Inflammatory macrophage (primary cell): ENCODE measurements at places on chromosomes 3 and 15.

- peak; percentile 88 for DNase-seq
Observed at GRCh38 chr3:188947401-188948280, 224.1 kb upstream of the TPRG1 start.

DNA sequence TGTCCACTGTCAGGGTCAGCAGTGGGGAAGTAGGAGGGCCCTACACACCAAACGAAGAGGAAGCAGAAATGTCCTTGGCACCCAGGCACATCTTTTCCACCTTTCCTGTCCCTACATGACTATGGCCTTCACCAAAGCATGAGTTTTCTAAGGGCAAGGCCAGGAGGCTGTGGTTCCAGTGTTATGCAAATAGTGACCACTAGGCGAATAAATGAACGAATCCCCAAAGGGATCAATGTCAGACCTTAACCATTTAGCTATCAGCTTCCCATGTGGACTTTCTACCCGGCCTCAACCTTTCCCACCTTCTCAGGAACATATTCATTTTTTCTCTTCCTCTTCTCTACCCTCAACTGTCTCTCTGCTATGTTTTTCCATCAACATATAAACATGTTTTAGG lies 63.1 kb downstream of the NTRK3 start:
- DNase-seq = no peak

- no peak for DNase-seq
Observed at GRCh38 chr15:66046751-66047150, 177.5 kb downstream of the RAB11A start.

- DNase-seq = no peak
Observed at GRCh38 chr3:41190509-41191284, 8.6 kb upstream of the CTNNB1 start.

- DNase-seq = no peak
Observed at GRCh38 chr15:41347236-41347635, 14.6 kb downstream of the NUSAP1 start.

- DNase-seq = no peak
Observed at GRCh38 chr3:17802950-17803349, 60.5 kb upstream of the TBC1D5 start.

DNA sequence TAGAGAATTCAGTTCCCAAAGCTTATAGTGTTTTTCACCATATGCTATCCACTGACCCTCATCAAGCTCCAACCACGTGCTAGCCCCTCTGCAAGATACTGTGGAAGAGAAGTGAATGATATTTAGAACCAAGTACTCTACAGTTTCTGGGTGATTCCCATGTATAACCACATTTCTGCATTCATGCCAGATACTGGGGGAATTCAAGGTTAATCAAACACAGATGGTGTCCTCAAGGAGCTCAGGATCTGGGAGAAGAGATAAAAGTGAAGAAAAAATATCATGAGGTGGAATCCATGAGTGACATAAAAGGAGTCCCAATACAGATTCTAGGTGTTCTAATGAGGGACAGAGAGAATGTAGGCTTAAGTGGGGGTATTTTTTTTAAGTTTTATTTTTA lies 195.8 kb downstream of the FHIT start:
- no peak for DNase-seq

DNA sequence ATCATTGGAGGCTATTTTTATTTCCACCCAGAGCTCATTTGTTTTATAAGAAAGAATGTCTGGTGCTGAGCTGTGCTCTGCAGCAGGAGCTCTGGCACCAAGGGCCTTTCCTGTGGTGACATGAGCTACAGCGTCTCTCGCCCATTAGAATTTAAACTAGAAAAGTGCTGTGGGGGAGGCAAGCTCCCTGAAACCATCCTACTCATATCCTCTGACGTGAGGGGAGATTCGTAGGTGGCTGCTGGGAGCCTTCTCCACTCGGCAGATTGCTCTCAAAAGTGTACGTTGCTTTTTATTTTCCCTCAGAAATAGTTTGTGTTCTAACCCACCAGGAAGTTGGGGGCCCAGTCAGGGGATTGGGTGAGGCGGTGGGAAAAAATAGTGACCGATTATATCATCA lies 76.3 kb upstream of the ARHGEF3 start:
- peak; percentile 92 for DNase-seq

DNA sequence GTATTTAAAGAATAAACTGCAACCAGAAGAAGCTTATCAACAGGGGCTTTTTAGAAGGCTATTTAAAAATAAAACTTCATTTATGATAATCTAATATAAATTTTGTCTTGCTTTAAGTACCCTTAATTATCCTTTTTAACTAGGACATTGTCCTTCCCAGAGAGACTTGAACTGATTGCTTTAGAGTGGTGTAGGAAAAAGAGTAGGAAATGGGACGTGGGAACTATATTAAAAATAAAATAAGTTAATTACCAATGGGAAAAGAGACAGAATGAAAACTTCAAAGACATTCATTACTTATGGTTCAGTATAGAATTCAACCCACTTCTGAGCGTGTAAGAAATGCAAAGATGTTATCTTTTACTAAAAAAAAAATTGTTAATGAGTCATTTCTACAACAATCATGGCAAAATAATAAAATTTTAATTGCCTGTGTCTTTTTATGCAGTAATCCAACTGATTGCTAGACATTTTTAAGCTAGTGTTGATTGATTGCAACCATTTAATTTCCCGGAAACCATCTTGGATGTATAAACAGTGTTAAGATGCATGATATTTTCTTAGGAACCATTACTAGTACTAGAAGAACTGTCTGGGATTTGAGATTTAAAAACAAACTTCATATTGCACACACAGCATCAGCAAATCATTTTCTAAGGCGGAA lies 298.8 kb upstream of the UMPS start:
- DNase-seq = no peak

DNA sequence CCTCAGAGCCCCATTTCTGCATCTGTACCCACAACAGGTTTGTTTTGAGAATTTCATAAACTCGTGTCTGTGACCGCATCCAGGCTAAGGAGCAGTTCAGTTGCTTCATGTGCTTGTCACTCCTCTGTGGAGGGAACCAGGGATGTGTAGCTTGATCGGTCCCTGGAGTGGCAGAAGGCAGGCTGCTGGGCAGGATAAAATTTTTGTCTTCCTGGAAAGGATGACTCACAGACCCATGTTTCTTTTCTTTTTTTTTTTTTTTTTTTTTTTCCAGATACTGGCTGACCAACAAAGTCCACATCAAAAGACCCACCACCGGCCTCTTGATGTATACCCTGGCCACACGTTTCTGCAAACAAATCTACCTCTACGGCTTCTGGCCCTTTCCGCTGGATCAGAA lies 70.1 kb downstream of the ST8SIA2 start:
- no peak for DNase-seq

GRCh38 chr3:186219211-186219638 lies 110.3 kb upstream of the ETV5 start:
- DNase-seq = no peak

DNA sequence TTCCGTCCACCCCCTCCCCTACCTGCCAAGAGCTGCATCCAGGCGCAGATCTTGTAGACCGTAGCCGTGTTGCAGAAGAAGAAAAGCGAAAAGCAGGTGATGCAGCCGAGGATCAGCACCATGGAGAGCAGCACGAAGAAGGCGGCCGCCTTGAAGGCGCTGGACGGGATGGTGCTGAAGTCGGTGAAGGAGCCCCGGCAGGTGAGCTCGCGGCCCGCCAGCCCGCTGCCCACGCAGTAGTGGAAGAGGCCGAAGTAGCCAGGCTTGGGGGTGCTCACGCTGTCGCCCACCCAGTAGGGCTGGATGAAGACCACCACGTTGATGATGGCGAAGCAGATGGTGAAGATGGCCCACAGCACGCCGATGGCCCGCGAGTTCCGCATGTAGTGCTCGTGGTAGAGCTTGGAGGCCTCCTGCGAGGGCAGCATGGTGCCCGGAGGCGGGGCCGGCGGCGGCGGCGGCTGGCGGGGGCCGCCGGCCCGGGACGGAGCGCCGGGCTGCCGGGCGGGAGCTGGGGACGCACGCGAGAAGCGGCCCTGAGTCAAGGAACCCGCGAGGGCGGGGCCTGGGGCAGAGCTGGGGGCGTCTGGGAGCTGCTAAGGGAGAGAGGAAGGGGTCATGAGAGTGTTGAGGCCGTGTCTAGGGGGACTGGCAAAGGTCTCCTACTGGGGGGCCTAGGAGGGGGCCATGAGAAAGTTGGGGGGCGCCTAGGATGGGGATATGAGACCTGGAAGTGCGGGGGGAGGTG lies 1.2 kb downstream of the LHFPL4 start:
- DNase-seq = no peak

GRCh38 chr3:139173372-139174108 lies 128.8 kb upstream of the PRR23C start:
- no peak for DNase-seq

GRCh38 chr15:92922418-92923002 lies 22.4 kb downstream of the CHD2 start:
- DNase-seq = no peak

- no peak for DNase-seq
Observed at GRCh38 chr3:81778678-81779182, 17.3 kb upstream of the GBE1 start.

- no peak for DNase-seq
Observed at GRCh38 chr3:85939074-85939482, 980.3 kb downstream of the CADM2 start.

DNA sequence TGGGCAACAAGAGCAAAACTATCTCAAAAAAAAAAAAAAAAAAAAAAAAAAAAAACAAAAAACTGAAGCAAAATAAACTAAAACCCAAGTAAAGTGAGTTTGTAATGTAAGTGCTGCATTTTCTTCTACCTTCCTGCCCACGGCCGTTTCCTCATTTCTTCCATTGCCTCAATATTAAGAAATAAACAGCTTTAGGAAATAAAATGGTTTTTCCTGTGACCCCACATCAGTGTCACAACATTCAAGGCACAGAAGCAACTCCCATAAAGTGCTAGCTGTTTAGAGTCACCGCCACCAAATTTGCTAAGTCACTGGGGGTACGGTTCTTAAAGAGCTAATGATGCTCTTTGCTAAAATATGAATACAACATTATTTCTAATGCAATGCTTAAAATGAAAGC lies 3.3 kb downstream of the PKM start:
- peak; percentile 90 for DNase-seq

DNA sequence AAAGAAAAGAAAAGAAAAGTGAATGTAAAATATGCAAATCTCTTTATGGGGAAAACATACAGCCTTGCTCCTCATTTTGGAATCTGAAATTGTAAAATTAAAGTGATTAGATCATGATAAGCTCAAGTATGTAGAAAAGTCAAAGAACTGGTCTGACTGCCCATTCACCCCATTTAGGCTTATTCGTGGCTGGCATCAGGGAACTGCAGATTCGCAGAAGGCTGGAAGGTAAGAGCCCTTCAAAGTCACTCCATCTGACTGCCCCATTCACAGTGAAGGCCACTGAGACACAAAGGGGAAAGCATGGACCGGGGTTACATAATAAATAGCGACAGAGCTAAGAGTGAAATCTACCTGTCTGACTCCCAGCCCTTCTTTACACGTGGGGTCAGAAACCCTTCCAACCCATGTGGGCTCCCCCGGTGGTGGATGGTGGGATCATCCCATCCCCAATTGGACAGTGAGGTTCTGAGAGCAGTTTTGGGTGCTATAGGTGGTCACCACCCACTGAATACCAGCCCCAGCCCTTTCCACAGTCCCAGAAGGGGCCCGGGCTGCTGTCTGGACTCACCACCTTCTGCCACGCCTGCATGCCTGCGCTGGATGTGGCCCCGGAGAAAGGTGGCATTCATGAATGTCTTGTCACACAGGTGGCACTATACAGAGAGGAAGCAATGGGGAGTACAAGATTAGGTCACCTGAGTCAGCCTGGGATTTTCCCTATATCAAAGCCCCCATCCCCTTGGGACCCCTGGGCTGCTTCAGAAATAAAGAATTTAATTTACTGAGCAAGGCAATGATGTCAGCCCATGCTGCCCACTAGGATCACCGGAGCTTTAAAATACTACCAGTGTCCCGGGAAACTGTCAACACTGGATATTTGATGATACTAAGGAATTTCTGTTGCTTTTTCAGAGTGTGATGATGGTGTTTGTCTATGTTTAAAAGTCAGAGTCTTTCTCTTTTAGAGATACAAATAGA lies 17.9 kb downstream of the DZIP1L start:
- no peak for DNase-seq

GRCh38 chr15:88932875-88933330 lies 19.7 kb upstream of the MFGE8 start:
- no peak for DNase-seq

GRCh38 chr15:50577492-50577891 lies 31.0 kb upstream of the USP50 start:
- no peak for DNase-seq

GRCh38 chr15:89731275-89731674 lies 19.8 kb downstream of the MESP1 start:
- DNase-seq = no peak

- DNase-seq = no peak
Observed at GRCh38 chr15:58374147-58374546, 57.6 kb upstream of the LIPC start.

DNA sequence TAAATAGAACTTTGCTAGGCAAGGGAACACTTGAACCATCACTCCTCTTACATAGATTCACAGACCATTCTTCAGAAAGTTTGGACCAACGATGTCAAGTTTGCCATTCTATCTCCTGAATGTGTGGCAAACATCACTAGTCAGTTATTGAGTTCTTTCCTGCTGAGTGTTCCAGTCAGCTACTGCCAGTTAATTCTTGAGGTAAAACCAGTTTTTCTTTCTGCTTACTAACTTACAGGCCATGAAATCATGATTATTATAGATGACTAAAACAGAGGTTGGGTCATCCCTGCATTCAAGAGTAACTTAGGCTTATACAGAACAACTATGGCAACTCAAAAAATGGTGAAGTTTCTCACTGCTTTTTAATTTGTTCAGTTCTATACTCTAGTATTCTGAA lies 88.2 kb downstream of the AP4E1 start:
- DNase-seq = no peak

- no peak for DNase-seq
Observed at GRCh38 chr3:474828-475227, 278.3 kb downstream of the CHL1 start.

- no peak for DNase-seq
Observed at GRCh38 chr15:101043911-101044624, 124.9 kb downstream of the LRRK1 start.

DNA sequence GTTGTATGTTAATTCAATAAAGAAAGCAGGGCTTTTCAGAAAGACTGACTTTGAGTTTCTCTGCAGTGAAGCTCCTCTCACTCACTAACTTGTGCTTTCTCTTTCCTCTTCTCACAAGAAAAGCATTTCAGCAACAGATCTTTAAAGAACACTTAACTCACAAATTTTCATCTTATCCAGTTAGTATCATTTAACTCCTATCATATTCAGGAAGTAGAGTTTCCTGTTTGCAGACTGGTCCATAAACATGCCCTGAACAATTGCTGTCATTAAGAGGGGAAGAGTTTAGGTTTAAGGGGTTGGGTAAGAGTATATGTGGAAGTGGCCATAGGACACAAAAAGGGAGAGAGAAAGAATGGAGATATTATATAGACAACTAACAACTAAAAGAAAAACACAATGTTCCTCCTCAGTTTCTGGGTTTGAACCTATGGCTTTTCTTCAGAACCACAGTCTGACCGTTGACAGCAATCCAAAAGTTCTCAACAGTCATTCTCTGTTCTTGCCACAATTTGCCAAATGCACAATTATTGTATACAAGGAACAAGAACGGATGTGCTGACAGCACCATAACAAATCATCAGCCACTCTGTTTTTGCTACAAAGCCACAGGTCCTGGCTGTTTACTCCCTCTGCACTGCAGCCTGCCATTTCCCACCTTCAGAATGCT lies 63.9 kb downstream of the CHAC1 start:
- DNase-seq = peak; percentile 63

- no peak for DNase-seq
Observed at GRCh38 chr3:41202075-41202833, 2.9 kb downstream of the CTNNB1 start.
